ENCODE measurements at places on chromosomes 7 and 10.

GRCh38 chr7:18532813-18533212 lies 37.3 kb downstream of the HDAC9 start:
- DNase-seq: no peak

DNA sequence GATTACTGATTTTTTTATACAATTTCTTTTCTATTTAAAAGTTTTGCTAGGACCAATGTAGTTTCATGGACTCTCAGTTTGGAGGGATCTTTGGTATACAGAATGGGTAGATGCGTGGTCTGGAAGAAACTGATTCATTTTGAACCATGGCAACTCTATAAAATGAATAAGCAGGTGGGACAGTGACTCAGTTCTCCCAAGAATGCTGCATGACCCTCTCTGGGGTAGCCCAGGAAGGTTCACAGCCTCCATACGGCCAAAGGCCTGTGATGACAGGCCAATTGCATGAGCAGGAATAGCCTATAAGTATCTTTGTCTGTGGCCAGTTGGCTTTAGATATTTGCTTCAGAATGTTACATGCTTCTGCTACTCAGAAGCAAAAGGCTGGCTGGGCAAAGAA lies 113.3 kb upstream of the RSU1 start:
- DNase-seq: no peak

- DNase-seq: no peak
Observed at GRCh38 chr10:112852306-112852705, 97.7 kb upstream of the TCF7L2 start.

DNA sequence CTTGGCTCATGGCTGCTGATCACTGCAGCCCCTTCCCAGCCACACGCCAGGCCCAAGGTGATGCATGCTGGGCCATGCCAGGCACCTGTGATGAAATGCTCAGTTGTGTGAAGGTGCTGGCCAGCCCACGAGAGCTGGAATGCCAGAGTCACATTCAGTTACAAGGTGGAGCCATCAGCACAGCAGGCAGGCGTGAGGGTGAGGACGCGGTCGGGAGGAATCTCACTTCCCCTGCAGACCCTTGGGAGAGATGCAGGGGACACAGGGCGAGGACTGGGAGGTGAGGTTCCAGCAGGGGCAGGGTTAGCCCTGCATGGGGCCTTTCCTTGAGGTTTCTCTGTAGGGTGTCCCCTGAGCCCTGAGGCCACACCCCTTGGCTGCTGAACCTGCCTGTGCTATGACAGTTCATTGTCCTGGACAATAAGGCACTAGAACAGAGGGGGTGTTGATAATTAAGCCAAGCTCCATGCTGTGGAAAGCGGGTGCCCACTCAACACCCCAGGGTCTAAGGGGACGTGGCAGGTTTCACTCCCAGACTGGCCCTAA lies 82.4 kb downstream of the ADARB2 start:
- no peak for DNase-seq

- no peak for DNase-seq
Observed at GRCh38 chr10:124546055-124546369, 84.4 kb downstream of the LHPP start.

DNA sequence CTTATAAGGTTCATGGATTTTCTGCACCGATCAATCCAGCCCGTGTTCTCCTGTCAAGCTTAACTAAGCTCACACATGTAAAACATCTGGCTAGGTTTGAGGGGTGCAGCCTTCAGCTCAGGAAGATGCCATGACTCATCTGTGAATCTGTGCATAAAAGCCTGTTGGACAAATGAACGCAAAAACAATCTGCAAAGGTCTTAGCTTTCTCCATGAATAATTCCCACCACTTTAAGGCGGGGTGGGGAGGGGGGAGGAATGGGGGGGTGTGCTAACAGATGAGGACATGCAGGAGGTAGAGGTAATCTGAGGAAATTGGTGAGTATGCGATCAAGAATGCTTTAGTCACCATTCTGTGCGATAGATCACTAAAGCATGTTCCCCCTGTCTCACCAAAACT lies 4.8 kb downstream of the DOCK4 start:
- no peak for DNase-seq

GRCh38 chr10:93458821-93459257 lies 23.3 kb downstream of the MYOF start:
- DNase-seq: no peak

GRCh38 chr10:124645467-124646095 lies 98.6 kb downstream of the FAM53B start:
- DNase-seq: no peak

DNA sequence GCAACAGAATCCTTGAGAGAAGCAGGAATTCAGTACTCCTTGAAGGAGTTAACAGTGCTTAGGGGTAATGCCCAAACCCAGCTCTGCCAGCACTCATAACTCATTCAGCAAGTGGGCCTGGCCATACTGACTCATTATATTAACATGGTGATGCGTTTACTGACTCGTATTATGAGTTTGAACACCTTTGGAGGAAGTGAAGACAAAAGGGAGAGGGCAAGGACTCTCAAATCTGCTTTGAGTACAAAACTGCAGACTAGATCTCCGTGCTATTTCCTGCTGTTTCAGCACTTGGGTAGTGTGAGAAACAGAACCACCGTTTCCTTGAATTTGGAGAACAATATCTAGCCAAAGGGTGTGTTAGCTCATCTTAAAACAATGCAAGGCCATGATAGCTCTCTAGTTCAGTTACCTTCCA lies 30.8 kb downstream of the SLC16A9 start:
- no peak for DNase-seq

DNA sequence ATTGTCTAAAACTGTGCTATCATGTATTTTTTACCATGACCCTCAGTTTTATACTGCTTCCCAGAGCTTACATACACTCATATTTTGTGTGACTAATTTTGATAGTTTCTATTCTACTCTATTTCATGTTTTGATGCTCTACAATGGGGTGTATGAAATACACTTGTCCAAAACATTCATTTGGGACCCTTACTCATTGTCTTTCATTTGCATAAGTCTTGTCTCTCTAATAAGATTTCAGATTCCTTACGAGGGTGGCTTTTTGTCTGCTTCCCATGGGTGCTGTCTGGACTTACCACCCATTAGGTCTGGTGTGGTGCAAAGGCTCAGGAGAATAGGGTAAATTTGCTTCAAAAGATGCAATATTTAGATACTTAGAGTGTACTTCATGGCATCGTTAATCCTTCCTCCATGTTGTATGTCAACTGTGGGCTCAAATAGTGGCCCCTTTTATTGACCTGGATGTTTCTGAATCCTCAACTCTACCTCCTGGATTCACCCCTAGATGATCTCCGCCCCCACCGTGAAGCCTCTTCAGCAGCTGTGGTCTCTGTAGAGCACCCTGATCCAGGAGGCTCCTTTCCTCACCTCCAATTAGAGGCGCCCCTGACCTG lies 3.6 kb upstream of the GIMAP5 start:
- DNase-seq: no peak

DNA sequence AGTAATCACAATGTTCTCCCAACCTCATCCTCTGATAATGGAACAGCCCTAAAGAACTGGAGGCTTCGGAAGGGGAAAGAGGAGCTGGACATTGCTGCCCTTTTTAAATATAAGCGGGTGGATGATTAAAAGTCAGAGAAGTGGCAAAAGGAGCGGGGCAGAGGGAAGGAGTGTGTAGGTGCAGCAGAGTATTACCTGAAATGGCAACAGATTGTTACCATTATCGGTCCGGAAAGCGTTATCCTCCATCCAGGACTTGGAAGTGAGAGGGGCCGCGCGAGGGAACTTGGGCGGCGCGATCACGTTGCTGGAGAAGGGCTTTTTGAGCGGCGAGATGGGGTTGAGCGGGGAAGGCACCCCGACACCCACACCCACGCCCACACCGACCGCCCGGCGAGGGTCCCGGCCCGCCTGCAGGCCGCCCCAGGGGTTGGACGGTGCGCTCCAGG lies 51.7 kb downstream of the CPEB3 start:
- no peak for DNase-seq

DNA sequence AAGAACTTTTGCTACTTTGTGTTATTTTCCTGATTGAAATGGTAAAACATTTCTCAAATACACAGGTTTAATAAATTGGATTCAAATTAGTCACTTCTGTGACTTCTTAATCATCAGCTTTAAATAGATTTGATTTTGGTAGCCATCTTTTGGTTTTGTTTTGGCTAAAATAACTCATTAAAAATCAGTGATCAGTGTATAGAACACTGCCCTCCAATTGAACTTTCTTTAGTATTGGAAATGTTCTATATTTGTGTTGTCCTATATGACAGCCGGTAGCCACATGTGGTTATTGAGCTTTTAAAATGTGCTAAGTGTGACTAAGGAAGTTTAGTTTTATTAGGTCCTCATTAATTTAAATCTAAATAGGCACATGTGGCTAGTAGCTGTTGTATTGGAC lies 50.4 kb downstream of the GLCCI1 start:
- DNase-seq: no peak

DNA sequence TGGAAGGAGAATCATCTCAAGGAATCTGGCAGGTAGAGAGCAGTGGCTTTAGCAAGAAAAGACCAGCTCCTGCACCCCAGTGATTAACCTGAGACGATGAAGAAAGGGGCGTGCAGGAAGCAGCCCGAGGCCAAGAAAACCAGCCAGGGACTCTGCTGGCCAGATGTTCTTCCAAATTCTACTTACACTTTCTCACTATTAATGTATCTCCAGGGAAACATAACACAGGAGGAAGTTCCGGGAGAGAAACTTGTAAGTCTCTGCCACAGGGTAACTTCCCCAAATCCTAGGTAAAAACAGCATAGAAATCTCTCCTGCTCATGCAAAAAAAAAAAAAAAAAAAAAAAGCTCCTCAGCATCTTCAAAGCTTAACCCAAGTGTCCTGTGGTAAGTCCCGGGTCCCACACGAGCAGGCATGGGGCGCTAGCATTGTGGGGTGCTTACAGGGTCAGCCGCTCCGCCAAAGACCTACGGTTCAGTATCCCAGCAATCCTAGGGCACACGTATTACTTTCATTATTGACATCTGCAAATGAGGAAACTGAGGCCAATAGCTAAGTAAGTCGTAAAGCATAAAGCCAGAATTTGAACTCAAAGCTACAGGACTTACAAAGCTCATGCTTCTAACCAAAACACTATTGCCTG lies 97.2 kb upstream of the GNA12 start:
- DNase-seq: no peak

DNA sequence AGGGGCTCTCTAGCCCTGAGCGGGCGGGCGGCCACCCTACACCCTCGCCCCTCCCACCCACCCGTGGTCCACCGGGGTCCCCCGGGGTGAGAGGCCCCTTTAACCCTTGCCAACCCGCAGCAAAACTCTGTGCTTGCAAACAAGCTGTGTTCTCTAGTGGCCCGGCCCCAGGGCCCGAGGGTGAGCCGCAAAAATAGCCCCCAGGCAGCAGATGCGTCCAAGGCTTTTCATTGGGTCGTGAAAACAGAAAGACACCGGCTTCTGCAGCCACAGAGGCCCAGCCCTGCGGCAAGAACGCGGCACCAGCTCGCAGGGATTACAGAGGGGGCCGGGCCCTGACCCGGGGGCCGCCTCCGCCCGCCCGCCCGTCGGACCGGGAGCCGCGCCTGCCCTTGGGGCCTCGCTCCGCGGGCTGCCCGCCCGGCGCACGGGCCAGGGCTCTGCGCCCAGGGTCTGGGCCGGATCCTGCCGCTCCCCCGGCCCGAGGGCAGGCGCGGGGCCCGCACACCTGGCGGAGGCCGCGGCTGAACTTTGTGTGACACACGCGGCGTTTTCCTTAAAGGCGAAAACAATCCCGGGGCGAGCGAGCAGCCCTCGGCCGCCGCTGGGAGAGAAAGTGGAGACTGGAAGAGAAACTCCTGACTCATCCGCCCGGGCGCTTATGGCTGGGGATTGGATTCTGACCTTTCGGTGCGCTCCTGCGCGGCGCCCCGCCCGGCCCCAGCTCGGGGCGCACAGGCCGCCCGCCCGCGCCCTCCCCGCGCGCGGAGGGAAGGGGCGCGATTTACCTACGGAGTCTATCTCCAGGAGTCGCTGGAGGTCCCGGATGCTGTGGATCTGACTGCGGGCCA lies 2.8 kb downstream of the PDGFA start:
- no peak for DNase-seq

- DNase-seq: no peak
Observed at GRCh38 chr10:103812432-103812831, 42.9 kb downstream of the SH3PXD2A start.

DNA sequence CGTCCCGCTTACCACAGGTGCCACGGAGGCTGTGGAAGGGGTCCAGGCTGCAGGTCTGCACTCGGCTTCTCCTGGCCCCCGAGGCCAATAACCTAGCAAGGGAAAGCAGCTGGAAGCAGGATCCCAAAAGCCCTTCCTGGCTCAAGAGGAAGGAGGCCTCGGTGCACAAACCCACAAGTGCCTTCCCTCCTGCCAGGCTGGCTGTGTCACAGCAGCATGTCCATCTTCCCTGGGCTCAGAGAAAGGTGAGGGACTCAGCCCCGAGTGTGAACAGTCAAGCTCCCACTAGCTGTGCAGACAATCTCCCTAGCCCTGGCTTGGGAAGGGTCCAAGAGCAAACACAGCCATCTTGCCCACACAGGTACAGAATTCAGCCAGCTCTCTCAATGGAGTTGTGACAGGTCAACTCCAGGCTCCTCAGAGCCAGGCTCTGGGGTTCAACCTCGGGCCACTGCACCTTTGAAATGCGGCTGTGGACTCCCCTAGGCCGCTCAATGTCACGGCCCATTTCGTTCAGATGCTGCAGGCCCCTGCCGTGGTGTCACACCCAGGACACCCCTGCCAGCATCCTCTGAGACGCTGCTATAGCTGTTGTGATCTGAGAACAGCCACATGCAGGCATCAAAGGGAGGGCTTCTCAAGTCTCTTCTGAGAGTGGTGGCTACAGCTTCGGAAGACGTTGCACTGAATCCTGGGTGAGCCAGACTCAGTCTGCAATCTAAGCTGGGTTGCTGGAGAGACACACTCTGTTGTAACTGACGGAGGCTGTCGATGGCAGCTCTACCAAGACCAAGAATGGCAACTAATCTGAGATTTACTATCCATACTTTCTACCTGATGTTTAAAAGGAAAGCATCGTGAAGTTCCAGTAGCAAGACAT lies 137.9 kb downstream of the DIP2C start:
- DNase-seq: no peak

Data from GM13977 (cell line).